Fibroblast of lung (primary cell): ENCODE measurements at places on chromosomes 16 and 17. TPM values are rescaled to one million over a fixed set of nuclear protein-coding genes. Genes with fewer than 3 reads are reported as not detected.

Gene CIBAR2
- total RNA-seq, result not detected in 2 replicates

- peak; percentile 84 for DNase-seq
These were observed 2.3 kb upstream of the SOX9 start for GRCh38 chr17:72118335-72119076.

Gene EVI2B
- total RNA-seq, result 0.26 and 0.33 TPM in 2 replicates

GRCh38 chr17:66273586-66273848 lies 28.9 kb upstream of the PRKCA start:
- no peak for DNase-seq

DNA sequence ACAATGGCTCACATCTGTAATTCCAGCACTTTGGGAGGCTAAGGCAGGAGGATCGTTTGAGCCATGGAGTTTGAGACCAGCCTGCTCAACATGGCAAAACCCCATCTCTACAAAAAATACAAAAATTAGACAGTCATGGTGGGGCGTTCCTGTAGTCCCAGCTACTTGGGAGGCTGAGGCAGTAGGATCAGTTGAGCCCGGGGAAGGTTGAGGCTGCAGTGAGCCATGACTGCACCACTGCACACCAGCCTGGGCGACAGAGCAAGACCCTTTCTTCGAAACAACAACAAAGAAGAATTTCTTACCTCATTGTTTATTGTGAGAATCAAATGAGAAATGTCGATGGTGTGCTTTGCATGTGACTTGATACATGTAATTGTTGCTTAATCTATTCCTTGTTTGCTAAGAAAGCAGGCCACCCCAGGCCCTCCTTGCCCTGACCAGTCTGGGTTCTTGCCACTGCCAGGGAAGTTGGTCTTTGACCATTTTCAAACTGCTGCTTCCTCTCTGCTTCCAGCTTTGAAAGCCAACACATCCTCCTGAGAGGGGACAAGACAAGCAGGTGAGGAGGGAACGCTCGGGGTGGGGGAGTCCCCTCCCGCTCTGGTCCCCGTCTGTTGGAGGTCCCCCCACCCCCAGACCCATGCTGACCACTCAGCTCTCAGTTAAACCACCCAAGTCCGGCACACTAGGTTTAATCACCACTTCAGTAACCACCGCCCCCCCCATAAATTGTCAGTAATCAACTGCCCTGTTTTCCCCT lies 47.3 kb upstream of the CPNE2 start:
- DNase-seq, result peak; percentile 25

- DNase-seq, result no peak
These were observed 35.5 kb downstream of the TBC1D16 start for GRCh38 chr17:80000136-80000535.

Gene MARF1
- 13.6 and 18.8 TPM in 2 replicates for total RNA-seq

Gene TBC1D26
- total RNA-seq, result 0.17 TPM in 1 of 2 replicates, not detected in the other

- no peak for DNase-seq
These were observed 60.9 kb downstream of the CLEC19A start for GRCh38 chr16:19346335-19346922.

DNA sequence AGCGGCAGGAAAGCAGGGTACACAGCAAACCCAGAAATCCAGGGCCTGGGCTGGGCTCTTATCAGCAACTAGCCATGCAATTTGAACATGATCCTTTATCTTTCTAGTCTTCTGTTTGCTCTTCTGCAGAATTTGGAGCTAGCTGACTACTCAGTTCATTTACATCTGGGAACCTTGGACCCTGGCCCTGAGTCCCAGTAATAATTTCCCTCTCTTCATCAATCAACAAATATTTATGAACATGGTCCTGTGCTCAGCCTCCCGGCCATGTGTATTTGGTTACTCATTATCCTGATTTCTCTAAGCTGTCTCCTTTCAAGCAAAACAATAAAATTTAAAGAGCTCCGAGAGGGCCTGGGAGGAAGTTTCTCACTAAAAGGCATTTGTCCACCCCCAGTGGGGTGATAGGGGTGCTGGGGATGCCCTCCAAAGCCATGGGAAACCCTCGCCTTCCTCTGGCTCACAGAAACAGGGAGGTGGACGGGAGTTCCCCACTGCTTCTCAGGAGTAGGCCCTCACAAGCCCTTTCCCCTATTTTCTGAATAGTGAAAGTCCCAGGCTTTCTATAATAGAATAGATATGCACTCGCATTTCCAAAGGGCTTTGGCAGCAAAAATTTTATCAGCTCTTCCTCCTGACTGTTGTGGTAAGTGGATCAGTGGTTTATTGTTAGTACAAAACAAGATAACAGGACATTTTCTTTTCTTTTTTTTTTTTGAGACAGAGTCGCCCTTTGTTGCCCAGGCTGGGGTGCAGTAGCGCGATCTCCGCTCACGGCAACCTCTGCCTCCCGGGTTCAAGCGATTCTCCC lies 6.9 kb upstream of the WDR59 start:
- DNase-seq, result no peak

DNA sequence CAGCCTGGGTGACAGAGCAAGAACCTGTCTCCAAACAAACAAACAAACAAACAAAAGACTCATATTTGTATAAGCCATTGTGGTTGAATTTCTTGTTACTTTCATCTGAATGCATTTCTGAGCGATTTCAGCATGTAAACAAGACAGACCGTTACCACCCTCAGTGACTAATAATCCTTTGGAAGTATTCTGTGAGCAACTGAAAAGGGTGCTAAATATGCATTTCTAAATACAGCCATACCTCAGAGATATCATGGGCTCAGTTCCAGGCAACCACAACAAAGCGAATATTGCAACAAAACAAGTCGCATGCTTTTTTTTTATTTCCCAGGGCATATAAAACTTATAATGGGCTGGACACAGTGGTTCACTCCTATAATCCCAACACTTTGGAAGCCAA lies 109.0 kb downstream of the USP31 start:
- DNase-seq, result no peak

- DNase-seq, result no peak
These were observed 44.3 kb upstream of the CPNE2 start for GRCh38 chr16:57048095-57048494.

Gene TERB1
- total RNA-seq, result under 0.01 and 0.17 TPM in 2 replicates

GRCh38 chr17:72604518-72604917 lies 483.7 kb downstream of the SOX9 start:
- DNase-seq, result no peak

Gene ARHGDIG
- total RNA-seq, result 0.77 and 1.3 TPM in 2 replicates

GRCh38 chr16:2786061-2786825 lies 1.1 kb downstream of the PRSS33 start:
- no peak for DNase-seq

- DNase-seq, result no peak
These were observed 83.9 kb downstream of the RMI2 start for GRCh38 chr16:11429123-11429522.

DNA sequence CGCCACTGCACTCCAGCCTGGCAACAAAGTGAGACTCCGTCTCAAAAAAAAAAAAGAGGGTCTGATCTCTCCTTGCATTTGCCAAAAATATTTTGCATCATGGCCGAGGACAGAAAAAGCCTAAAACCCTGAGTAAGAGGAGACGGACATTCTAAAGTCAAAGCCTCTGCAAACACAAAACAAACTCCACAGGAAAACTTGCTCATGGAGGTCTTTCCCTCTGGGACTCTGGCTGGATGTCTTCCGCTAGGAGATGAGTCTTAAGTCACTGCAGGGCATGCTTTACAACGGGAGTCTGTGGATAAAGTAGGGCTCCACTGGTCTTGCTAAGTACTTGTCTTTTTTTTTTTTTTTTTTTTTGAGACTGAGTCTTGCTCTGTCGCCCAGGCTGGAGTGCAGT lies 74.0 kb downstream of the MRM3 start:
- DNase-seq, result no peak

DNA sequence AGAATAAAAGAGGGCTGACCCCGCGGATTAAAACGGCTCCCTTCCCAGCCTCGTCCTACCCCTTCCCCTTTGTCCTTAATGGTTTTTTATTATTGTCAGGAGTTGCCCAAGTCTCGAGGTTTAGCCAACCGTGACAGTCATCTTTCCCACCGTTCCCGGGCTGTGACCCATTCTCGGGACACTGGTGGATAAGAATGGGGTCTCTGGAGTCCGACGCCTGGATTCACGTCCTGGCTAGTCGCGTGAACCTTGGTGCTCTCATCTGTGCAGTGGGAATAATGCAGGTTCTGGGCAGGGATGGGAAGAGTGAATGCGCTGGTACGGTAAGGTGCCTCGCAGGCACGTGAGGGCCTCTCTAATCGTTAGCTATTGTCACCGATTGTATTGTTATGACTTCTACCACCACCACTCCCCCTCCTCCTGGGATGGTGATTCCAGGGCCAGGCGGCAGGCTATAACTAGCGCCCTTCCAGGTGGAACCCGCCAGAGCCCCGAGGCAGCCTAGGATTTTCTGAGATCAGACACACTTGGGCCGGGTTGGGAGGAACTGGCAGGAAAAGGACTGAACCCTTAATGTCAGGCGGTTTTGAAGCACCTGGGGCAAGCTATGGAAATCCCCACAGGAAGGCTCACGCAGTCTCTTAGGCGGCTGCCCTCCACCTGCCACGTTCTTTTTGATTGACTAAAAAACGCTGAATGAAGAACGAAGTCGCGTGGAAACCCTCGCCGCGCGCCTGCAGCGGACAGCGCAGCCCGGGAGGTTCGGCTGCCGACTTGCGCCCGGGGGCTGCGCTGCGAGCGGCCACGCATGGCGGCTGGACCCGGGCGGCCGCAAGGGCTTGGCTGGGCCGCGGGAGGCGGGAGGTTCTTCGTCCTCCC lies 2.7 kb downstream of the HS3ST3B1 start:
- DNase-seq, result no peak

DNA sequence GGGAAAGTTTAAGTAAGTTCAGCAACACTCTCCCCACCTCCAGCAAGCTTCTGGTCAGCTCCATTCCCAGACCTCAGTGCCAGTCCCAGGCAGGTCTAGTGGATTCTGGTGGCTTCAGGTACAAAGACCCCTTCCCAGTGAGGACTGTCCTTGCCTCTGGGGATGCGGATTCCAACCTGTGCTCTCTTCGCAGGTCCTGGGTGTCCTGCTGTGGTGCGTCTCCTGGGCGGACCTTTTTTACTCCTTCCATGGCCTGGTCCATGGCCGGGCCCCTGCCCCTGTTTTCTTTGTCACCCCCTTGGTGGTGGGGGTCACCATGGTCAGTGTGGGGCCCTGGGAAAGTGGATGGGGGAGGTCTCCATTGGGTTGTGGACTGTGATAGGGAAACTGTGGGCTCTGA lies 21.8 kb downstream of the ABCC3 start:
- DNase-seq, result no peak

- no peak for DNase-seq
These were observed 39.2 kb downstream of the GPATCH8 start for GRCh38 chr17:44464037-44464436.
